ENCODE measurements at places on chromosomes 2 and 18.

GRCh38 chr2:46163804-46164528 lies 133.2 kb upstream of the EPAS1 start:
- no peak for DNase-seq

DNA sequence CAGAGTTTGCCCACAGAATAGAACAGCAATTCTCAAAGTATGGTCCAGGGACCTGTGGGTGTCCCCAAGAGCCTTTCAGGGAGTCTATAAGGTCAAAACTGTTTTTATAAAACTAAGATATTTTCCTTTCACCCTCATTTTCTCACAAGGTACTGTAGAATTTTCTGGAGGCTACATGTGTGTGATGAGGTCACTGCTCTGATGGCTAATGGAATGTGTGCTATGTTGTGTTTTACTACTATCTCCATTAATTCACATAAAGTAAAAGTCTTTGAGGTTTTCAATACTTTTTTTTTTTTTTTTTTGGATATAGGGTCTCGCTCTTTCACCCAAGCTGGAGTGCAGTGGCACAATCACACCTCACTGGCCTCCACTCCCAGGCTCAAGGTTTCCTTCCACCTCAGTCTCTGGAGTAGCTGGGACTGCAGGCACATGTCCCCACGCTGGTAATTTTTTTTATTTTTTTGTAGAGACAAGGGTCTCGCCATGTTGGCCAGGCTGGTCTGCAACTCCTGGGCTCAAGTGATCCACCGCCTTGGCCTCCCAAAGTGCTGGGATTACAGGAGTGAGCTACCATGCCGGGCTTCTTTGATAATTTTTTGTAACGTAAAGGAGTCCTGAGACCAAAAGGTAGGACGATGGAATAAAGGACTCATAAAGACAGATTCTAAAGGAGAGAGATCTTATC lies 1.8 kb downstream of the TRABD2A start:
- no peak for DNase-seq

GRCh38 chr2:206989311-206989710 lies 50.0 kb downstream of the CPO start:
- no peak for DNase-seq

DNA sequence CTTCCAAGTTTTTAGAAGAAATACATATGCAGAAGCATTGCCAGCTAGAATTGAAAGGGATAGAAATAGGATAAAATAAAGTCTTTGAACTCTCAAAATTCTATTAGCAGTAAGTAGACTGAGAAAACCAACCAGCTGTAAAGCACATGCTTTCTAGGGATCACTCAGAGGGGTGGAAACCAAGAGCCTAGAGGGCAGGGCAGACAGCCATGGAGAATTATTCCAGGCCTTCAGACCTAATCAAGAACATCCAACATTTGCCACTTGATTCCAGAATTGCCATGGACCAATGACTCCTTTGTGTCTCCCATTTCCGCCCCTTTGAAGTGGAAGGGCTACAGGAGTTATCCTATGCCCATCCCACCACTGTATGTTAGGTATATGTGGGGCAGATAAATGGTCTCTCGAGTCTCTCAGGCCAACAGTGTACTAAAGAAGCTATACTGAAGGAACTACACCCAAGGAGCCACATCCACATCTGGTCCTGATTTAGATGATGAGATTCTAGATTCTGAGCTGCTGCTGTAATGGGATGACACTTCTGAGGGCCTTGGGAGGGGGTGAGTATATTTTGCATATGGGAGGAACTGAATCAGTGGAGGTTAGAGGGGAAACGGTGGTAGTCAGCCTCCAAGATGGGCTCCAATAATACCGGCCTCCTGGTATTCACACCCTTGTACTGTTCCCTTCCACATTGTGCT lies 4.0 kb downstream of the FARSB start:
- DNase-seq: no peak

GRCh38 chr2:39515273-39515896 lies 78.3 kb upstream of the MAP4K3 start:
- DNase-seq: no peak

GRCh38 chr2:27754138-27754588 lies 17.4 kb upstream of the MRPL33 start:
- peak; percentile 78 for DNase-seq

- no peak for DNase-seq
These were observed 159.7 kb downstream of the SOCS6 start for GRCh38 chr18:70448588-70448987.

GRCh38 chr2:67389788-67390187 lies 7.3 kb upstream of the ETAA1 start:
- DNase-seq: no peak

DNA sequence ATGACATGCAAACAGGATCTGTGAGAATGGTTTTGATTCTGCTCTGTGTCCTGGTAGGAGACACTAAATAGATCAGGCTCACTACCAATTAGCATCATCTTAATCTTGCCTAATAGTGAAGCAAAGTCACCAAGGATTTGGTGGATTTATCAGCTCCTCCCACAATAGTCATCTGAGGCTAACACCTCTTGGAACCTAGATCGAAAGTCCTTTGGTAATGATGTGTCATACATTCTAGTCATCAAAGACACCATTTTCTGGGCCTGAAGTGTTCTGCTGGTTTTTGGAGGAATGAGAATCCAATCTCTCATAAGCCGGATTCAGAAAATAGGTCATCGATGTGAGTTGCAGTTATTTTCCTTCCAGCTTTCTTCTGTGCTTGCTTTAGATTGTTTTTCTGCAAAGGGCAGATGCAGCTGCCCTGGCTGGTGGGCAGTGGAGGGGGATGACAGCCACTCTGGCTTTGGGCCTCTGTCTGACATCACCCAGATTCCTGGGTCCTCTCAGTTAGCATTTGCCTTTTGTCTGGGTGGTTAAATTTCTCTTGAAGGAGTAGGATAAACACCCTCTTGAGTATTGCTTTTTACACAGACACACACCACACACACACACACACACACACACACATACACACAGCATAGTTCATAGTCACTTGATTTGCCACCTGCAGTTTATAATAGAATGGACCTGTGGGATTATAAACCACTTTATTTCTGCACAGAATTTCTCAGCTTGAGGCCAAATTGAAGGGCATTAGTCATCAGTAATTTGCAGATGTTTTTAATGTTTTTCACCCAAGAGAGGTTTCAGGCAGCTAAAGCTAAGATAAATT lies at the start of gene MYO3B:
TSS of gene MYO3B (plus strand) at position 198 of the 832 bp plus-strand sequence. CDS start at position 339, 141 bp downstream.
- no peak for DNase-seq

DNA sequence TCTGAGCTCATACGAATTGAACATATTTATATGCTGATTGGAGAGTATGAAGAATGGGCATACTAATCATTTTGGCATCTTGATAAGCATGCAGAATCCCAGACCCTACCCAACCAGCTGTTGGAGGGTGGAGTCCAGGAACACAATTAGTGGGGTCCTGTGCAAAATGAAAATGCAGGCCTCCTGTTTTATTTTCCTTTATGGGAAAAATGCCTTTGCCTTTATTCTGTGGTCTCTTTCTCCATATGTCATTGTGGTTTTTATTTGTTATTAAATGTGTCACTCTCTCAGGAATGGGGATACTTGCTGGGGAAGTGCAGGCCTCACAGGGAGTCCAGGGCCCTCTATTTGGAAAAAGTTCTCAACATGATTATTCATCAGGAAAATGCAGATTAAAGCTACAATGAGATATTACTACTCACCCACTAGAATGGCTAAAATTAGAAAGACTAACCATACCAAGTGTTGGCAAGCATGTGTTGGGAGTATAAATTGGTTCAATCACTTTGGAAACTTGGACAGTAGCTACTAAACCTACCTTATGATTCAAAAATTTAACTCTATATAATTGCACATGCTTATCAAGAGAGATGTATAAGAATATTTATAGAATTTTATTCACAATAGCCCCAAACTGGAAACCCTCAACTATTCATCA lies 223.1 kb upstream of the FBXO11 start:
- no peak for DNase-seq

- no peak for DNase-seq
These were observed 180.5 kb downstream of the DIS3L2 start for GRCh38 chr2:232142049-232142448.

DNA sequence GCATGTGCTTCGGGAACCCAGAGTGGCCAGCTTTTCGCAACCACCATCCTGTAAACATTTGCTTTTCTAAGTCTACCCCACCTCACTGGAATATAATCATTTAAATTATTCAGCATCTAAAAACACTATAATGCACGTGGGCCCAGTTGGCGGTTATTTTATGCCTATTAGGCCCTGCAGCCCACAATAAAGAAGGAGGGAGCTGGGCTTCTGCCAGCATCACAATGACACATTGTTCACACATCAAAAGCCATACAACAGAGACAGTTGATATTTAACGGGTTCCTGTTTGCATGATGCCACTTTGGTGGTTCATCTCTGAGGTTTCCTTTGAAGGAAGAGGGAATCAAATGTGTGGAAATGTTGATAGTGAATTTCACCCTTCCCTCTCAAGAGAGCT lies 916.0 kb upstream of the CELF4 start:
- DNase-seq: no peak

- DNase-seq: no peak
These were observed 157.2 kb upstream of the ZC3H15 start for GRCh38 chr2:186328838-186329237.

- no peak for DNase-seq
These were observed 177.9 kb upstream of the ARL4C start for GRCh38 chr2:234674781-234675201.

GRCh38 chr2:101205521-101206479 lies 46.9 kb upstream of the CNOT11 start:
- no peak for DNase-seq

- DNase-seq: no peak
These were observed 21.0 kb upstream of the PAX3 start for GRCh38 chr2:222319586-222320435.

GRCh38 chr18:6113650-6114049 lies 218.3 kb upstream of the TMEM200C start:
- DNase-seq: no peak

DNA sequence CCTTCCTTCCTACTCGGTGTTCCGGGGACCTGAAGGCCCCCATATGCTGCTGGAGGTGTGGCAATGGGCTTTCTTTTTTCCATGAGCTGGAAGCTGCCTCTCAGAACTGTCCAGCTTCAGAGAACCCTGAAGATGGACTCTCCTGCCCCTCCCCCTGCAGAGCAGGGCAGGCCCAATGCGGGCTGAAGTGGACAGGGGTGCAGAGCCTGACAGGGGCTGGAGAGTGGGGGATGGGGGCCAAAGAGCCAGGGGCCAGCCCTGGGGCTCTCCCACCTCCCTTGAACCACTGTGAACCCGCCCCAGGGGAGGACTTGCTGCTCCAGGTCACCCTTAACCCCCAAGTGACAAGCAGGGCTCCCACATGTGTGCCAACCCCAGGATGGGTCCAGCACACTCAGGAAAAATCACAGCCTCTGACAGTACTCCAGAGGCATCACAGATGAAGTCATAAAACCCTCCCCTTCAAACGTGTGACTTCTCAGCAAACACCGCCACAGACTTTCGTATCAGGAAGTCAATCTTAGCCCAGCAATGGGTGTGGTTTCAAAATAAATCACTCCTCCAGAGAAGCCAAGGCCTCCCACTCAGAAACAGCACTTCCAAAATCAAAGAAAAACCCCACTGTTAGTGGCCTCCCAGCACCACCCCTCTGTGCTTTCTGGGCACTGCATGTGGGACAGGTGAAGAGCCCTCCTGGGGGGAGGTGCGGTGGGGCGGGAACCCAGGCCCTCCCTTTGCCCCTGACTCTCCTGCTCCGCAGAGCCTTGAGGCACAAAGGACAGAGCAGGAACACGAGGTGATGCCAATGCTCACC lies 135.8 kb downstream of the HDAC4 start:
- DNase-seq: peak; percentile 84

DNA sequence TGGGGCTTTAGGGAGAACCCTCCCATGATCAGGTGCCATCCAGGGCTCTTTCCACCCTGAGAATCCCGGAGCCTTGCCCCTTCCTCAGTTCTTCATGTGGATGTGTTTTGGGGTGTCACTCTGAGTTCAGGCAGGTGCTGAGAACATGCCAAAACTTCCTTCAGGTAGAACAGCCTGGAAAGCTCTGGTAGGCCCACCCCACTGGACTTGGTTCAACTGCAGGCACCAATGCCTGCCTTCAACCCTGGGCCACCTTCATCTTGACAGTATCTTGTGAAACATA lies 85.8 kb downstream of the EPAS1 start:
- no peak for DNase-seq

DNA sequence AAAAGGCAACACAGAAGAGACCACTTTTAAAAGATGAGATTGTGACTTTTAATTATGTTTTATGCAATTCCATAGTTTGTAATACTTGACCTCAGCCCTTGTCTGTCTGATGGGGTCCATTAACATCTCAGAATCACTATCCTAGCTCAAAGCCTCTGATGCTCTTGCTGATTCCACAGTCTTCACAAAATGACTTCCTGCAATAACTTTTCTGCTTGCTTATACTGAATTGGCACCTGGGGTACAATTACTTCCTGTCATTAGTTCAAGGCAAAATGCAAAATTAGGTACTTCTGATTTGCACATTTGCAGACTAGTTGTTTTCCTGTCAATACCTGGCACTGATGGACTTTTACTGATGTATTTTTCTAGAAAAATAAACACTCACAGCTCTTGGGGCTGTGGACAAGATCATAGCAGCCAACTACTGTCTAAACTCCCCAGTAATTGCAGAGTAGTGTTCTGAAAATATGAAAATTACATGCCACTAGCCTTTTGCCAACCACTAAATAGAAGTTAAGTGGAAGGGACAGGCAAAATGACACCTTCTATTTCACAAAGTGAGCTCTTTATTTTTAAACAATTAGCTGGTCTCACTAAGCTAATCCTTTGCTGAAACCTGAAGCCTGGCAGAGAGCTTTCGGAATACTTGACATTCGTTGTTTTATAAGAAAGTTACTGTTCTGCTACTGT lies 129.1 kb downstream of the PIEZO2 start:
- DNase-seq: no peak

DNA sequence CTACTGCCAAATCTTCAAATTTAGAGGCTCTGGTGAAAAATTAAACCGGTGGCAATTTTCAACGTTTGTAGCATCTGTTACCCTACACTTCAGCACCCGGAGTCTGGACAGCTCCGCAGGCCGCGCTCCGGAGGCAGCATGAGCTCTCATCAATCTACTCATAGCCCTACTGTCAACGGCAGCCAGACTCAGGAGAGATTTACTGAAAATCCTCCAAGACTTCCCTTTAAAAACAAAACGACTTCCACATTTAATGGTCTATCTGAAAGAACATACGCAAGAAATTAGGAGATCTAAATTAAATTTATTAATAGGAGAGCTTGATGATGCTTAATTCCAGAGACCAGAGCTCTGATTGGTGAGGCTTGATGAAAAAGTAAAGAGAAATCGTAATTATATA lies 970 bp upstream of the ADCYAP1 start:
- DNase-seq: no peak

DNA sequence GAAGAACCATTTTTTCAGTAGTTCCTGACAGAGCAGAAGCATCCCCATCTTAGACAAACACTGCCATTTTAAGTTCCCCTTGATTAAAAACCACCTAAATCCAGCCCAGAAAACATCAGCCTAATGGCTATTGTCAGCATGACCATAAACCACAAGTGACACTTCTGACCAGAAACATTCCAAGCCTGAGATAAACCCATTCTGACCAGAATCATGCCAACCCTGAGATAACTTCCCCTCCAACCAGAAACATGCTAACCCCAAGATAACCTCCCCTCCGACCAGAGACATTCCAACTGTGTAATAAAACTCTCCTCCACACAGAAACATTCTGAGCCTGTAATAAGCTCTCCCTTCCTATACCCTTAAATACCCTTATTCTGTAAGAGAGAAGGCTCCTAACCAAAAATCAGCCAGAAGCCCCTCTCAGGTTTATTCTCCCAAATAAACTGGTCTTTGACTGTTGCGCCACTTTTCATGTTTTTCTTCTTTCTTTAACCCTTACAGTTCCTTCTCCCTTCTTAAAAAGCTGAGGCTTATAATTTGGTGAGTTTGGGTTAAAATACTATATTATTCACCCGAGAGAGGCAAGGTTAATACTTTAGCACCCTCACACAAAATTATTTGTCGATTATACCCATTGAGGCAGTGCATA lies 149.7 kb downstream of the HNMT start:
- DNase-seq: no peak
